CD4-positive, alpha-beta T cell treated with Interleukin-15 for 4 hours (primary cell): ENCODE measurements at places on chromosomes 6 and 20.

- DNase-seq: peak; percentile 17
Measured at GRCh38 chr20:25223179-25223661, 24.7 kb upstream of the PYGB start.

GRCh38 chr6:30093951-30094661, 18.5 kb upstream of the RNF39 start:
- no peak for DNase-seq

GRCh38 chr20:20211988-20212518, 155.9 kb upstream of the INSM1 start:
- no peak for DNase-seq

GRCh38 chr6:143682805-143683204, 5.0 kb downstream of the PHACTR2 start:
- no peak for DNase-seq

DNA sequence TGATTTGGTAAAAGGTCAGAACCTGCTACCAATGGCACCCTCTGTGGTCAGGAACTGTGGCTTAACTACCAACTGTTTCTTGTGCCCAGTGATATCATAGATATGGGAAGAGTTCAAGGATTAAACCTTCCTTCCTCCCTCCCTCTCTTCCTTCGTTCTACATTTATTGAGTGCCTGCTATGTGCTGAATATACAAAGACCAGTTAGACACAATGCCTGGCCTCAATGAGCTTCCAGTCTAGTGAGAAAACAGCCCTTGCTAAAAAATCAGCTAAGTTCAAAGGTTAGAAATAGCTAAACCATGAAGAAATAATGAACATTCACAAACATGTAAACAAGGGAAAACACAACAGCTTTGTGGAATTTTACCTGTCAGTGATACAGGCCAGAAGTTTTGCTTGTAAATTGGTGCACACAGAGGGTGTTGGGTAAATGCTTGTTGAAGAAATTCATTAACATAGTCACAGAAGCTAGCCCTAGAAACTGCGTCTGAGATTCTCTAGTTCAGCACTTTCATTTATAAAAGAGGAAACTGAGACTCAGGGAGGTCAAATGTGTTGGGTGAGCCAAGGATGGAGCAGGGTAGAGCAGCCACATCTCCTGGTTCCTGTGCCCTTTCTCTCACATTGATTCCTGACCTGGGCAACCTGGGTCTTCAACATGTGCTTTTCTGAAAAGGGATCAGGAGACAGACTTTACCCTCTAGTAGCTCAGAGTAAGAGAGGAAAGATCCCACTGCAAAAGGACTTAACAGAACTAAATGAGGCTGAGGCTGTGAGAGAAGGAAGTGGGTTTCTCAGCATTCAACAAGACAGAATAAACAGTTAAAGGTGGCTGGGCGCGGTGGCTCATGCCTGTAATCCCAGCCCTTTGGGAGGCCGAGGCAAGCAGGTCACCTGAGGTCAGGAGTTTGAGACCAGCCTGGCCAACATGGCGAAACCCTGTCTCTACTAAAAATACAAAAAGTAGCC, 14.4 kb upstream of the FOXO3 start:
- DNase-seq: no peak

DNA sequence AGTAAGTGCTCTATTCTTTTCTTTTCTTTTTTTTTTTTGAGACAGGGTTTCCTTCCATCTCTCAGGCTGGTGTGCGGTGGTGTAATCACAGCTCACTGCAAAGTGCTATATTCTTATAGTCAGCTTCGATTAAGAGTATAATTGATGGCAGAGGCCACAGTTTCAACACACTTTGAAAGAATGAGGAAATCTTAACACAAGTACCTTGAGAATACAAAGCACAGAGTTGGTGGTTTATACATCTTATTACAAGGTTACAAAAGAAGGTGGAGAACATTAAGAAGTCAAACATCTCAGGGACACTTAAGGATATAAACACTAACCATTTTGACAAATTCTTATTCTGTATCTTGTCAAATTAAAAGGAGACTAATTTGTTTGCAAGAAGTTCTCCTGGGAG, 180.5 kb downstream of the SOD2 start:
- DNase-seq: no peak

DNA sequence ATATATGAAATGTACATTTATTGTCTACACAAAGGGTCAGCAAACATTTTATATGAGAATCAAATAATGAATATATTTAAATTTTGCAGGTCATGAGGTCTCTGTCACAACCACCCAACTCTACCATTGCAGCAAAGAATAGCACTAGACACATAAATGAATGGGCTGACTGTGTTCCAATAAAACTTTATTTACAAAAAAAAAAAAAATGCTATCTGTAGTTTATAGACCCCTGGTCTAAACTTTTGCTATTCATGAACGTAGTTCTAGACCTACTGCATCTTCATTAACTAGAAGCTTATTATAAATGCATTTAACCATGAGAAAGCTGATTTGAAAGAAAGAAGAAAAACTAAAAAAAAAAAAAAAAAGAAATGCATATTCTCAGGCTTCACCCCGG, 610.9 kb upstream of the AGPAT4 start:
- no peak for DNase-seq

DNA sequence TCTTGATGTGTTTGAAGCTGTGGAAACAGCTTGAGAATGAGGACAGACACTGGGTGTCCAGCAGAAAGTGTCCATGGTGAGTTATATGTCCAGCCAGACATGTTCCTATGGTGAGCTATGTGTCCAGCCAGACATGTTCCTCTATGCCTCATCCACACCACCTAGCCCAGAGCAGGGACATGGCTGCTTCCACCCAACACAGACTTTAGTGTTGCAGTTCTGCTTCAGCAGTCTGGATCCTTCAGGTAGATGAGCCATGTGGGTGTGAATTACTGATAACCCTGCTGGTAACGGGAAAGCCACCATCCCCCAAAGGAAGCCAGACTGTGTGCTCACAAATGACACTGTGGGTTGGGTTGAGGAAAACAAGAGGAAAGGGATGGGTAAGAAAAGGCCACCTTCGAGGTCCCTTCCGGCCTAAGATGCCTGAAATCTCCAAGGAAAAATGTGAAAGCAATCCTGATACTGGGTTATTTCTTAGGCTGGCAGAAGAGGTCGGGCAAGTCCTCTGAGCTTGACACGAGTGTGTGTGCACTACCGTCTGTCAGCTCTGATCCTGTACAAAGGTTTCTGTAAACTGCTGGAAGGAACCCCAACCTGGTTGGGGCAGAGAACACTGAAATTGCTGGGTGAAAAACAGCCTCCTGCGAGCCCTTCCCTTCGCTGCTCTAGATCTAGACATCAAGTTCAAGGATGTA, 77.8 kb downstream of the NINL start:
- no peak for DNase-seq

GRCh38 chr6:10852361-10852960, 14.1 kb upstream of the MAK start:
- DNase-seq: no peak

GRCh38 chr20:51196991-51197651, 174.2 kb upstream of the KCNG1 start:
- no peak for DNase-seq

GRCh38 chr6:38495922-38496635, 143.7 kb downstream of the BTBD9 start:
- no peak for DNase-seq

DNA sequence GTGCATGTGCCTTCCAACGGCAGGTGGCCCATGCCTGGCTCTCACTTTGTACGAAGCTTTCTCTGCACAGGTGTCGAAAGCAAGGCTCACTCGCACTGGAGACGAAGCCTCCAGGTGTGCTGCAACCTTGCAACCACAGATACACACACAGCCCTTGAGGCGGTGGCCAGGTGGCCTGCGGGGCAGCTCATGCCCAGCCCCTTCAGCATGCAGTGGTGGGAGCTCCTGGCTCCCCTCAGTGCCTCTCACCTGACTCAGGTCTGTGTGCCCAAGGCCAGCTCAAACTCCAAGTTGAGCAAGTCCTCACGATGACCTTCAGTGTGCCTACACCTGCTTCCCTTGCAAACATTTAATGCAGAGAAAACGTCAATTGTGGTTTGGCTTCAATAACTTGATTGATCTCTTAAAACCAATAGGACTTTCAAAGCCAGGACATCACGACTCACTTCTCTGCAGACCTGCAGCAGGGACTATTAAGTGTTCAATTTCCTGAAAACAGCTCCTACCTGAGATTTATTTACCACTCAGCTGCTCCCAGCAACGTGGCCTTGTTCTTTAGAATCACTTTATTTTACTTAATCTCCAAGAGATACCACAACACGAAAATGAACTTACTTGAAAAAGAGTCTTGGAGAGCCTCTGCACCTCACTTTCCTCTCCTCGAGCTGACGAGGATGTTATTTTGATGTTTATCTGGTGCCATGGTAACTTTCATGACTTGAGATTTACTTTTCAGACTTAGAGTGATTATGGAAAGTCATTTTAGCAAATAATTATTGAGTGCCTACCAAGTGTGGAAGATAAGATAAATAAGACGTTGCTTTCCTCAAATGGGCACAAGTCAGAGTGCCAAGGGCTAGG, 86.3 kb downstream of the SLC22A23 start:
- DNase-seq: peak; percentile 55

- peak; percentile 89 for DNase-seq
Measured at GRCh38 chr6:11317885-11318771, 85.7 kb upstream of the NEDD9 start.

- DNase-seq: no peak
Measured at GRCh38 chr6:107679457-107679856, 144.7 kb downstream of the SCML4 start.

DNA sequence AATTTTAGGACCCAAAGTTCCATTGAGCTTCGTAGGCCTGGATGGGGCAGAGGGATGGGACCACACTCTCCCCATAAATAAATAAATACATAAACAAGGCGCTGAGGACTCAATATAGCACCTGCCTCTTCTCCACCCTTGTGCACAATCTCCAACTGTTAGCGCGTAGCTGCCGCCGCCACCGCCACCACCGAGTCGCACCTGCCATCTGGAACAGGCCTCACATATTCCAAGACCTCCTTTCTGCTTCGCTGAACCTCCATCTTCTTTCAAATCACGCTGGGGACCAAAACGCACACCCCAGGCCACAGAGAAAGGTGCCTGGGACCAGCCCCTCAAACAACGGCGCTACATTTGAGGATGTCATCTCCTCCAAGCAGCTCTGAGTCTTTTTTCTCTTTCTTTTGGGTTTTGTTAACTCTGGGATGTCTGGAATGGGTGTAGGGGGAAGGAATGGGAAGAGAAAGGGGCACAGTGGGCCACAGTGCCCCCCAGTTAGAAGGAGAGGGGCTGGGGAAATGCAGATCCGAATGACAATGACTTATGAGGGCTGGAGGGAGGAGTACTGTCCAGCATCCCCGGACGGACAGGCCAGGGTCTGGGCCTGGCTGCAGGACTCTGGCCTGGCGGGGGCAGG, 49.7 kb downstream of the NOL4L start:
- peak; percentile 31 for DNase-seq

GRCh38 chr6:107056796-107057195, 28.8 kb downstream of the MTRES1 start:
- DNase-seq: no peak

- DNase-seq: no peak
Measured at GRCh38 chr6:161575523-161576254, 301.8 kb upstream of the AGPAT4 start.

DNA sequence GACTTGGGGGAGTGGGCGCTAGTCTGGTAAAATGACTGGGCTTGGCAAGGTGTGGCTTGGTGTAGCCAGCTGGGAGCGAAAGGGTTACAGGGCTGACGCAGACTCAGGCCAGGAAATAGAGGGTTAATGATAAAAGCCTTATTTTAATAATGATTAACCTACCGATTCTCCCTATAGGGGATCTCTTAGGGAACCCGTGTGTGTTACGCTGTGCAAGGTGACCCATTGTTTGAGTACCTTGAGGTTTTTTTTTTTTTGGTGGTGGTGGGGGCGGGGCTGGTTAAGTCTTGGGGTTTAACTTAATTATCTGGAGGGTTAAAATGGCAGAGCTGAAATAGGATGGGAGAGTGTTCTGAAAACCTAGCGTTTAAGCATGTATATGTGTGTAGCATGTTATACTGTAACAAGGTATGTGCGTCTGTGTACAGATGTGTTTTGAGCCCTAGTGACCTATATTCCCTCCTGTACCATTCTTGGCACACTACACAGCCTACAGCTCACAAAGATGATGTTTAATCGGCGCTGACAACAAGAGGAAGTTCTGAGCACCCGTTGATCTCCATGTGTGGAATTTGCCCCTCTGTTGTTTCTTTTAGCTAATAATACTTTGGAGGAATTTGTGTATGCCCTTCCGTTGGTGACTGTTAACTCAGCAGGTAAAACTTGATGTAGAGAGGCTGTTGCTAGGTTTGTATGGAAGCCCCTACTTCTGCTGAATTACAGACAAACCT, 1.3 kb downstream of the CARMIL1 start:
- DNase-seq: no peak

GRCh38 chr6:46078294-46078693, 51.5 kb upstream of the ENPP4 start:
- DNase-seq: no peak

DNA sequence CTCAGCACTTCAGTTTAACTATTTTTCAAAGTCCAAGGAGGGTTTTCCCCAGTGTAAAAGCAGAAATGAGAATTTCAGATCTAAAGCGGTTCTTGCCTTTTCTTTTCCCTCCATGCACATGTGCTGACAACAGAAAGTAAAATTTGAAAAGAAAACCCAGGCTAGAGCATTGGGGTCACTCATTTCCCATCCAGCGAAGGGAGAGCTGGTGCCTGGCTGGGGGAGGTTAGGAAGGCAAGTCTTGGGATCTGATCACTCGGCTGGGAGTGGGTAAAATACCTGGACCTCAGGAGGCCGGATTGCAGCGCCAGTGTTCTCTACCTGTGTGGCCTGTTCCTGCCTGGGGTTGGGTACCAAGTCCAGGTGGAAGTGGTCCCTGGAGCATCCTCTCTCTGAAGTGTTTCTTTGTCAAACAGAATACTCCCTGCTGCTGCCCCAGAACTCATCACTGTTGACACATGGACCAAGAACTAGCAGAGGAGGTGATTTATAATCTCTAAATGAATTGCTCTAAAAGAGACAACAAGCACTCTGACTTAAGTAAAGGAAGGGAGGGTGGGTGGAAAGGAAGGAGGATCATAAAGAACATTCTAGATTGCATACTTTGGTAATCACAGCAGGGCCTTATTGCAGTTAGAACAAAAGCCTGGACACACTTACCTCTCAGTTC, 136.0 kb downstream of the MTHFD1L start:
- no peak for DNase-seq

DNA sequence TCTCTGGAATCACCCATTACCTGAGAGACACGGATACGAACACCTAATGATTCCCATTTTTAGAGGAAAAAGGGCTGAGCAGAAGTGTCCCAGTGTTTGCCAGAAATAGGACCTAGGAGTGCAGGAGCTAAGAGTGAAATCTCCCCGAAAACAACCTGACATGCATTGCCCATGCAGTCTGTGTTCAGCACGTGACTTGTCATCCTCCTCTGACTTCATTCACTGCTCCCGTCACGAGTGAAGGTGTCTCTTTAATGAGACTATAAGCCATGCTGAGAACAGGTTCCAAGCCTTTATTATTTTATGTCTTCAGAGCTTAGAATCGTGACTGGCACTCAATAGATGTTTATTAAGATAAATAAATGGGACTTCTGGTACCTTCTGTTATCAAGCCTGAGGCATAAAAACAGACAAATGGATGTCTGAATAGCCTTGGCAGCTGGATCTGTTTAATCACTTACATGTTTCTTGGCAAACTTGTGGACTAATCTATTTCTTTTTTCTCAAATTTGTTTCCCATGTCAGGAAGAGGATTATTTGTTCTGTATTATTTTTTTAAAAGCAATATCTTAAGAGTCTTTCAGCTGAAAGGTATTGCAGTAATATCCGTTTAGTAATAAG, 3.7 kb upstream of the MLIP start:
- DNase-seq: no peak

GRCh38 chr20:37111926-37112455, 16.2 kb upstream of the RBL1 start:
- no peak for DNase-seq

- DNase-seq: no peak
Measured at GRCh38 chr20:59832406-59833363, 100.8 kb downstream of the SYCP2 start.
